ENCODE measurements at places on chromosomes 5 and 9. TPM values are rescaled to one million over a fixed set of nuclear protein-coding genes. Genes with fewer than 3 reads are reported as not detected.
A peak's percentile ranks its signal among the peaks of the same experiment; 100 is the strongest.

GRCh38 chr9:806285-807156 is 35.0 kb upstream of the DMRT1 start:
- no peaks in the 10 kb centered on the region for H3K36me3 ChIP-seq
- H3K4me1 ChIP-seq, result peaks cover 12% of the 10 kb centered on the region
- no peaks in the 10 kb centered on the region for H3K27me3 ChIP-seq
- H3K27ac ChIP-seq, result no peak overlapping the region
- no peak overlapping the region for H3K4me3 ChIP-seq
- DNase-seq, result peak; percentile 54

DNA sequence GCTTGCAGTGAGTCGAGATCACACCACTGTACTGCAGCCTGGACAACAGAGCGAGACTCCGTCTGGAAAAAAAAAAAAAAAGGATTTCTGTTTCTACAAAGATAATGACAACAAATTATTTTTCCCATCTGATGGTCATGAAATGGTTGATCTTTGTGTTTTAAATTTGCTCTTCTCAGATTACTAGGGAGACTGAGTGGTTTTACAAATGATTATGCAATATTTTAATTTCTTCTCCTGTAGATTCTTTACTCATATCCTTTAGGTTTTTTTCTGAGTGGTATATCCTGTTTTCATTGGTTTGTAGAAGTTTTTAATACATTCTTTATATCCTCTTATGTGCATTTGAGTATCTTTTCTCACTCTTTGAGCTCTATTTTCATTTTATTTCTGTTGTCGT is 20.6 kb upstream of the AUH start:
- no peak for DNase-seq
- H3K27ac ChIP-seq, result no peak overlapping the region
- H3K27me3 ChIP-seq, result no peaks in the 10 kb centered on the region
- no peak overlapping the region for H3K4me3 ChIP-seq
- H3K4me1 ChIP-seq, result no peaks in the 10 kb centered on the region

GRCh38 chr9:133825555-133826218 is 87.5 kb upstream of the SARDH start:
- no peaks in the 10 kb centered on the region for H3K27me3 ChIP-seq
- no peak for DNase-seq
- H3K4me3 ChIP-seq, result no peak overlapping the region
- no peak overlapping the region for H3K27ac ChIP-seq
- H3K4me1 ChIP-seq, result no peaks in the 10 kb centered on the region
- no peaks in the 10 kb centered on the region for H3K36me3 ChIP-seq

ABCA1 gene
- 2.3 TPM for total RNA-seq

- no peak for DNase-seq
- H3K36me3 ChIP-seq, result no peaks in the 10 kb centered on the region
- H3K4me3 ChIP-seq, result no peak overlapping the region
- no peak overlapping the region for H3K27ac ChIP-seq
- no peaks in the 10 kb centered on the region for H3K4me1 ChIP-seq
Observed at GRCh38 chr9:101716629-101717028, 21.8 kb downstream of the GRIN3A start.

GRCh38 chr9:124012368-124013301 is 1.1 kb downstream of the LHX2 start:
- no peak overlapping the region for H3K27ac ChIP-seq
- H3K36me3 ChIP-seq, result no peaks in the 10 kb centered on the region
- H3K27me3 ChIP-seq, result peaks cover 33% of the 10 kb centered on the region
- no peak for DNase-seq
- H3K4me3 ChIP-seq, result no peak overlapping the region

SLC6A7 gene
- total RNA-seq, result 0.35 TPM

- DNase-seq, result no peak
- H3K27ac ChIP-seq, result no peak overlapping the region
Observed at GRCh38 chr5:79800979-79801827, 111.6 kb downstream of the CMYA5 start.
